Stimulated activated CD4-positive, alpha-beta T cell treated with anti-CD3 and anti-CD28 coated beads, TNF-alpha, amount 100 ng/mL, for 24 hours (primary cell): ENCODE measurements at places on chromosomes 12 and 14.

- DNase-seq = no peak
Observed at GRCh38 chr12:105409279-105409678, 78.8 kb downstream of the C12orf75 start.

DNA sequence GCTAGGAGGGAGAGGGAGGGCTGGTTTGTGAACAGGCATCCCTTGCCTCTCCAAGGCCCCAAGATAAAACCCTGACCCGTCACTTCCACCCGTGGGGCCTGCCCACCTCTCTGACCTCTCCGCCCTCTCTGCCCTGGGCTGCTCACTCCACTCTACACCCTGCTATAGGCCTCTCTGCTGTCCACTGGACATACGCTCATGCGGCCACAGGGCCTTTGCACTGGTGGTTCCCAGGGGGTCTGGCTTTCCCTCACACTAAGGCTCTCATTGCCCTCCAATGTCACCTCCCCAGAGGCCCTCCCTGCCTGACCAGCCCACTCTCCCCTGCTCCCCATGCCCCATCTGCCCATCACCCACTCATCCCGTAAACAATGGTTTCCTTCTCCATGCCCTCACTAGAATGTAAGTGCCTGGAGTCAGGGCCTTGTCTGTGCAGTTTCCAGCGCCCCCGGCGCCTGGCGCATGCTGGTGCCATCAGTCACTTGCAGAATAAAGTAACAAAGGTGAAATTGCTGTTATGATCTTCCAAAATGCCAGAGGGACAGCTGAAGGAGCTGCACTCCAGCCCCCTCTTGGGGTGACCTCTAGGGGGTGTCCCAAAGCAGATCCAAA, 73.6 kb downstream of the RFLNA start:
- DNase-seq = no peak

DNA sequence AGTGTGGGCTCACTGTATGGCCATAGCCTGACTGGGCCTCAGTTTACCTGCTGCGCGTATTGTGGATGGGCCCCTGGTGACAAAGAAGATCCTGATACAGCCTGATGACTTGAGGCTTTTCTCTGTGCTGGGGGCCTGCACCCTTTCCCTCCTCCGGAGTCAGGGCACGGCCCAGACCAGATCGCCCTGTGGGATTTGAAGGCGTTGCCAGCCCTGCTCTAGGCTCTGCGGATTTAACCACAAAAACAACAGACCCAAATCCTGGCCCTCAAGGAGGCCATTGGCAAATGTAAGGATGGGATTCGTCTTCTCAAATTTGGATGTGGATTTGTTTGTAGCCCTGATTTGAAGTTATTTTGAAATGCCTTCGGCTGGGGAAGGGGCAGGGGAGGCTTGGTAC, 195.8 kb downstream of the TSPAN9 start:
- DNase-seq = no peak

DNA sequence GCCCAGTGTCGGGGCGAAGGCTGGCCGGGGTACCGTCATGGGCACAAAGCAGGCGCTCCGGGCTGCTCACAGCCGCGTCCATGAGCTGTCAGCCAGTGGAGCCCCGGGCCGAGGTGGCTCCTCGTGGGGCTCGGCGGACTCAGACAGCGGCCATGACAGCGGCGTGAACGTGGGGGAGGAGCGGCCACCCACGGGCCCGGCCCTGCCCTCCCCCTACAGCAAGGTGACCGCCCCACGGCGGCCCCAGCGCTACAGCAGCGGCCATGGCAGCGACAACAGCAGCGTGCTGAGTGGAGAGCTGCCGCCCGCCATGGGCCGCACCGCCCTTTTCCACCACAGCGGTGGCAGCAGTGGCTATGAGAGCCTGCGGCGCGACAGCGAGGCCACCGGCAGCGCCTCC, 39.0 kb downstream of the KIF26A start:
- no peak for DNase-seq

GRCh38 chr12:57591782-57592325, 862 bp downstream of the PIP4K2C start:
- no peak for DNase-seq

DNA sequence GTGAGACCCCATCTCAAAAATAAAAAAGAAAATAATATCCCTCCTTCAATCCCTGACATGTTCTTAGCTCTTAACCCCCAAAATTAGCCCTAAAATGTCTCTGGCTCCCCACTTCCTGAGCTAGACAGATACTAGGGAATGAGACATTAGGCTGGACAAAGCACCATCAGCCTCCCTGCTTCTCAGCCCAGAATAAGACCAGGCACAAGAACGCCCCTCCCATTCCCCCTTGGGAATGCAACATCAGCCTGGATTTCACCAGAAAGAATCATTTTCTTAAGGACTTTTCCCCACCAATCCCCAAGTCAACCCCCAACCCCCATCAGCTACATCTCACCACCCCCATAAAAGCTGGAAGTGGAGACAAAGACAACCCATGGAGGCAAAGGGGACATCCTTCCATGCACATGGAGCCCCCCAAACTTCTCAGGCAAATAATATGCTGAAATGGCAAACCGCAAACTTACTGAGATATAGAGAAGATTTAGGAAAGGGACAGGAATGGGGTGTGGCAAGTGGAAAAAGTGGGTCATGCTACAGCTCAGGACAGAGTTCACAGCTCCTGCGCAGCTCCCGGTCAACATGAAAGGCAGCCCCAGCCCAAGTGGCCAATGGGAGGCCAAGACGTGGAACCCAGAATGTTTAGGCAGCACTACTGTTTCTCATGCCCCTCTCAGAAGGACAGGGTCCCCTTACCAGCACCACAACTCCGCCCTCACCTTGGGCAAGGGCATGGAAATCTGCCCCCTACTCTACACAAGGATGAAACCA, 2.7 kb downstream of the CHD4 start:
- no peak for DNase-seq

DNA sequence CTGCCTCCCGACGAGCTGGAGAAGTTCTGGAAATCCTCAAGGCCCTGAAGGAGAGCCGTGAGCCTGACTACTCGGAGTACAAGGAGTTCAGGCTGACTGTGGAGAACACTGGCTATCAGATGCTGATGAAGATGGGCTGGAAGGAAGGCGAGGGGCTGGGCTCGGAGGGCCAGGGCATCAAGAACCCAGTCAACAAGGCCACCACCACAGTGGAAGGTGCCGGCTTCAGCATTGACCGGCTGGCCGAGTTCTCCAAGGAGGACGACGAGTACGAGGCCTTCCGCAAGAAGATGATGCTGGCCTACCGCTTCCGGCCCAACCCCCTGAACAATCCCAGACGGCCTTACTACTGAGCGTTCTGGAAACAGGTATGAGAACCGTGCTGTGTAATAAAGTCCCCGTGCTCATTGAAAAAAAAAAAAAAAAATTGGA, 366.1 kb upstream of the ATXN7L3B start:
- no peak for DNase-seq

GRCh38 chr12:67843257-67843656, 146.0 kb upstream of the IFNG-AS1 start:
- no peak for DNase-seq

DNA sequence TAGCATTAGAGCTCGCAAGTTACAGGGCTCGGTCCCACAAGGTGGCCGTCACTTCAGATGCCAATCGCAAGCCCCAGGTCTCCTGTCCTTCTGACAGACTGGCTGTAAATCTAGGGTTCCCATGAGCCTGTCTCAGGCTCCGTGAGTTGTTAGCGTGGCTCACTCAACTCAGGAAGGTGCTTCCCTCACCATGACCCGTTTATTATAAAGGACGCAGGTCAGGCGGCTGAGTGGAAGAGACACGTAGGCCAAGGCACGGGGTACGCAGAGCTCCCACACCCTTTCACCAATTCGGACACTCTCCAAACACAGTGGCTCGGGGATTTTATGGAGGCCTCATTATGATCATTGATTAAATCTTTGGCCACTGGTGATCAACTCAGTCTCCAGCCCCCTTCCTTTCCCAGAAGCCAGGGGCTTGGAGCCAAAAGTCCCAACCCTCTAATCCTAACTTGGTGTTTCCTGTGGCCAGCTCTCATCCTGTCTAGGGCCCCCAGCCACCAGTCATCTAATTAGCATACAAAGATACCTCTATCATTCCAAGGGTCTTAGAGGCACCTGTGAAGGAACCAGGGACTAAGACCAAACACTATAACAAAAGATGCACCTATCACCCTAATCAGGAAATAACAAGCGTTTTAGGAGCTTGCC, 25.8 kb upstream of the LRTM2 start:
- DNase-seq = no peak

GRCh38 chr12:89418228-89418910, 66.1 kb upstream of the DUSP6 start:
- DNase-seq = no peak

DNA sequence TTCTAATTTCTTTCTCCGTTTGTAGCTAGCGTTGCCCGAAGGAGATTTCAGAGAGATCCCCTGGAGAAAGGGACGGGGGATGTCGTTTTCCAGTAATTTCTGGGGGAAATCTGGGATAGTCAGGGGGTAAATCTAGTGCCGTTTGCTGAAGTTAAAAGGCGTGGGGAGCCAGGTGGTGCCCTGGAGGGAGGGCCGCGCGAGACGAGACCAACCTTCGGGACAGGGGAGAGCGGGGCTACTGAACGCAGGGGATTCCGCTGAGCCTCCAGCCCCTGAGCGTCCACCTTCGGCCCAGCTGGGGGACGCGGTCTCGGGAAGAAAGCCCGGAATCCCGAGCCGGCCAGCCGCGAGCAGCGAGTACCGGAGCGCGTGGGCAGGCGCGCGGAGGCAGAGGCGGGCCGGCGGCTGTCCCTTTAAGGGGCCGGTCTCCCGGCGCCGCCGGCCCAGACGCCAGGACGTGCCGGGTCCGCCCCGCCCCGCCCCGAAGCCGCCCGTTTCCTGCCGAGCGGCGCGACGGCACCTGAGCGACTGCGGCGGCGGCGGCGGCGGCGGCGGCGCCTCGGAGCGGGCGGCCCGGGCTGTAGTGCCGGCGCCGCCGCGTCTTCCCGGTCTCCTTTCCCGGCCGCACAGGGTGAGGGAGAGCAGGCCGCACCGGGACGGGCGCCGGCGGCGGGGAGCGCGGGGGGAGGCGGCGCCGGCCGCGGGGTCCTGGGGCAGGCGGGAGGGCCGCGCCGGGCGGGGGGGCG, at the start of gene KTN1:
KTN1 (plus strand) TSS at position 484 of the 746 bp plus-strand sequence. CDS start 31,842 bp downstream, outside the sequence.
- peak; percentile 64 for DNase-seq

DNA sequence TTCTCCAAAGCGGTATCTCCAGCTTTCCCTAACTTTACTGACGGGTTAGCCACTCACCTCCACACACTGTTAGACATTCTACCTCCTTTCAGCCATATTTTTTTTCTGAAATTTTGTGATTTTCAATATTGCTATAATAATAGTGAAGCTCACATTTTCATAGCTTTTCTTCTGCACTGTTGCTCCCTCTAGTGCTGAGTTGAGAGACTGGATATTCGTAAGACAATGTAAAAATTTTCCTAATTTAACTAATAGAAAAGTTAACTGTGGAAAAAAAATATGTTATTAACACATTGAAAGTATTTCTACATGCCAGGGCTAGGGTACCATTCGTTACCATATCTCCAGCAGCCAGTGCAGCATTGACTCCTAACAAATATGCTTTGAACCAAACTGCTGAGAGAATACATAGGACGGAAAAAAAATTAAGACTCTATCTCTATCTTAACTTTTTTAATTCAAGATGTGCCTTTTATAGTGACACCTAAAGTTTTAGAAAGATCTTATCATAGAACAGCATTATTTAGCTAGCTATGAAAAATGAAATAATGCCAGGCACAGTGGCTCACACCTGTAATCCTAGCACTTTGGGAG, 48.7 kb upstream of the ABCC9 start:
- DNase-seq = no peak

DNA sequence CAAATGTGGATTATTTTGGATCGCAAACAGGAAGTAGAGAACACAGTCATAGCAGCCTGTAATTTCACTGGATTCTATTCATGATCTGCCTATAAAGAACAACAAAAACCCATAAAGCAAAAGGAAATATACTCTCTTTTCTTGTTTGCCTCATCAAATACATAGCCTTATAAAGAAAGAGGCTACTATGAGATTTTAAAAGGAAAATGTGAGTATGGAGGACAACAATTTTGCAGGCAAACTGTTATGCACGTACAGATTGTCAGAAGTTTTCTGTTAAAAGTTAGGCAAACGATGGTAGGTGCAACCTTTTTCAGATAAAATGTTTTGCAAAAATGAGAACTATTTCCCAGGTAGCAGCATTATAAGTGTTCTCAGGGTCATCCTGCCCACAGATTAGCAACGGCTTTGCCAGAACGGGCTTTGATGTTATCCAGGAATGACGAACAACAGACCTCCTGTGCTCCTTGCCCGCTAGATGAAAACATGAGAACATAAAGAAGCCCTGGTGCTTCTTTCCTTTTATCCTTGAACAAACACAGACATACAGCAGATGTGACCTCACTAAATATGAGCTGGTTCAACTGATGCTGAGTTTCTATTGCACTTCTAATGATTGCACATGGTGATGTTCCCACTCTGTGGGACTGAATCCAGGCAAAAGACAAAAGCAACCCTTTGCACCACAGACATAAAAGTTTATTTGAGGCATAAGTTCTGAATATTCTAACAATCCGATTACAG, 88.1 kb downstream of the ITPR2 start:
- DNase-seq = no peak

- DNase-seq = no peak
Observed at GRCh38 chr14:33508126-33509062, 442.5 kb downstream of the EGLN3 start.

DNA sequence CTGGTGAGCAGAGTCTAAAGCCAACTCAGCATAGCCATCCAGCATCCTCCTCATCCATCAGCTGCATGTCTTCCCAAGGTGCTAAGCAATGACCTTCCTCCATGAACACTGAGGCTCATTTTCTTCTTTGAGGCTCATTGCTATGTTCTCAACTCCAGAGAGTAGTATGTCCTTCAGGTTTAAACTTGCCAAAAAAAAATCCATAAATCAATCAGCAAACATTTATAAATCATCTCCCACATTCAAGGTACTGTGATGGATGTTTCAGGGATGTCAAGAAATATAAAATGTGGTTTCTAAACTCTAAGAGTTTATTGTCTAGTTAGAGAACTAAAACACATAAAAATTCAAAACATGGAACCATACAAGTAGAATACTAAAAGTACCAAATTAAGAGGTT, 29.8 kb upstream of the MDM1 start:
- no peak for DNase-seq

DNA sequence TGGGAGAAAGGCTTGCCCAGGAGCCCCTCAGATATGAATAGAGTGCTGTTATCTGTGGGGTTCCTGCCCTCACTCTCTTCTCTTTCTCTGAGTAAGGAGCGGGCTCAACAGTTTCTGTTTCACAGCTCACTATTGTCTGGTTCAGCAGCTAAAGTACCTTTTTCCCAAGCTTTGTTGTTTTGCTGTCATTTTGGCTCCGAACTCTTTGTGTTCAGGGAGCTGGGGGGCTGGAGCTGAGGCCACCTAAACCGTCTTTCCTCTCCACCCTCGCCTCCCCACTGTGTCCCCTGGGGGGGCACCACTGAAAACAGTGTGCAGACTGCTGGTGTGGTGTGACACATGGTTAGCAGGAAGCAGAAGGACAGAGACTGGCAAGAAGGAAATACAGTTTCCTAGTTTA, 51.4 kb downstream of the FBXW8 start:
- no peak for DNase-seq

GRCh38 chr14:85960756-85961155, 430.8 kb downstream of the FLRT2 start:
- DNase-seq = no peak

DNA sequence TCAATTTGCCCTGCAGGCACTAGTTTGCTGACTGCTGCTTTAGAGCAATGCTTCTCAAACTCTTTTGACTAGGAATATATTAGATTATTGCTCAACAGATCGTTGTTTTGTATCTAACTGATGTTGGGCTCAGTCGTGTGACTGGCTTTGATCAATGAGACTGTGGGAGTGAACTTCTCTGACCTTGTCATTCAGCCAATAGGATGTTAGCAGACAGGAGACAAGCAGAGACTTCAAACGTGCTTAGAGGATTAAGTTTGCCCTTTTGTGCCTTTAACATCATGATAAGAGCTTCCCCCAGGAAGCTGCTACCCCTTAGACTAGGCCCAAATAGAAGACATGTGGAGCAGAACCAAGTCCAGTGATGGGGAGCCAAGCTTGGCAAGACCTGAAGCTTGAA, 76.7 kb upstream of the ELK3 start:
- no peak for DNase-seq
